ENCODE measurements at places on chromosomes 1 and 21.

GRCh38 chr1:89608319-89608983 lies 24.5 kb upstream of the LRRC8C start:
- DNase-seq: peak; percentile 55

DNA sequence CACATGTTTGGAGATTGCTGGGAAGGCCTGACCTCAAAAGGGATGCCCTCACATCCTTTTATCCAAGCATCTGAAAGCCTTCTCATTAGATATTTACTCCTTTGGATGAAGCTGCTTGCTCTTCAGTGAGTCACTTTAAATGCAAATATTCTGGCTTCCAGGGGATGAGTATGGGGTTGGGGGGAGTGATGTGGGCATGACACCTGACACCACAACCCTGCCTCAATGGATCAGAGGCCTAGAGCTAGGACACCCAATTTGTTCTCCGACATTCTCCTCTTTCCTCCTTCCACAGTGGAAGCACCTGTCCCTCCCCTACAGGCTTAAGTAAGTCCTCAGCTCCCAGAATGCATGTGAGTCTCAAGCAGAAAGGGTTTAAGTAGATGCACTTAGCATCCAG lies 238.3 kb downstream of the OMA1 start:
- DNase-seq: no peak

- no peak for DNase-seq
These were observed at the start of gene KDF1 for GRCh38 chr1:26959722-26960624. Gene KDF1, minus strand, starts transcription at chr1:26960468. Its CDS starts 8,088 bp downstream, at chr1:26952380.

DNA sequence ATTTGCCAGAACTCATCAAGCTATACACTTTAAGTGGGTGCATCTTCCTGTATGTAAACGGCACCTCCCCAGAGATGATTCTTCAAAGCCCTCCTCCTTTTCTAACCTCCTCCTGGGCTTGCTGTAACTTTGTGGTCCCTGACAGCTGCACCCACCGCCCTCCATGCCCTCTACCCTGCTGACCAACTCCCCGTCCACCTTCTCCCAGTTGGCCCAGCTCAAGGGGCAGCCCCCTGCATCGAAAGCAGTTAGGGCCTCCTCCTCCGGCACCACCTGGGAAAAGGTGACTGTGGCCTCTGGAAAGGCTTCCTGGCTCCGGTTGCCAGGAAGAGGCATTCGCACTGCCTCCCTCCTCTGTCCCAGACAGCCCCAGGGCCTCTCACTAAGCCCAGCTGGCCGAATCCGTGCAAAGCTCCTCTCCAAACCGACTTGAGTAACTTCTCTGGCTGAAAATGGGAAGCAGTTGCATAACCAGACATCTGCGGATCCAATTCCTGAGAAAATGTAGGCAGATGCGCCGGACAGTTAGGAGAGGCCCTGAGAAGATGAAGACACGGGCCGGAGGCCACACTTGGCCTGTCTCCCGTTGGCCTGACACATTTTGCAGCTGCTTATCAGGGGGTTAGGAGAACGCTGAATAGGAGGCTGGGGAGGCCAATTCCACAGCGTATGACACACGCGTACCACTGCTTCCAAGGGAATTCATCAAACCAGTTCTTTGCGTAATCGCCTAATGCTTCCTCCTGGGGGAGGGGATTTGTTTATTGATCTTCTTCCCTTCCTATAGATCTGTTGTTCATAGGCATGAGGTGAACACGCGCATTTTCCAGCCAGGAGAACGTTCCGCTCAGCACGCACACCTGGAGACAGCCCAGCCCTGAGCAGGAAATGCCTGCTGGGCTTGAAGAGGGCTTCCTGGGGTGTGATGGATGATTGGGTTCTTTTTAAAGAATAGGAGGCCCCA lies 48.7 kb upstream of the COL6A2 start:
- DNase-seq: peak; percentile 48

- peak; percentile 53 for DNase-seq
These were observed 6.6 kb upstream of the THRAP3 start for GRCh38 chr1:36217670-36218069.

- no peak for DNase-seq
These were observed 416.3 kb upstream of the USP24 start for GRCh38 chr1:55631509-55631908.

GRCh38 chr1:208089761-208090370 lies 154.3 kb downstream of the PLXNA2 start:
- no peak for DNase-seq

GRCh38 chr1:109193653-109194590 lies 19.8 kb upstream of the SARS1 start:
- DNase-seq: no peak

DNA sequence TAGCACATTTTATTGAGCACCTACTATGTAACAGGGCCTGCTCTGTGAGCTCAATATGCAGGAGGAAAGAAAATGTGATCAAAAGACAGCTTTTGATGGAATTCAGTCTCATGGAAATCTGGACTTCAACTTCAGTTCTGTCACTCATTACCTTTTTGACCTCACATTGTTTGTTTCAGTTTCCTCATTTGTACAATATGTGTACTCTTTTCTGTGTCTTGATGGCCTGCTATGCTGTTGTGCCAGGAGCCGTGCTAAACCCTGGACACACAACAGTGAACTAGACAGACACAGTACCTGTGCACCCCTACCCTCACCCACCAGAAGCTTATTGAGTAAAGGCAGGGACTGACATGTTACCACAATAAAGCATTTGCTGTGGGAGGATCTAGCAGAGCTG lies 162.9 kb upstream of the FGGY start:
- no peak for DNase-seq

GRCh38 chr1:59878370-59878769 lies 48.2 kb downstream of the CYP2J2 start:
- no peak for DNase-seq

DNA sequence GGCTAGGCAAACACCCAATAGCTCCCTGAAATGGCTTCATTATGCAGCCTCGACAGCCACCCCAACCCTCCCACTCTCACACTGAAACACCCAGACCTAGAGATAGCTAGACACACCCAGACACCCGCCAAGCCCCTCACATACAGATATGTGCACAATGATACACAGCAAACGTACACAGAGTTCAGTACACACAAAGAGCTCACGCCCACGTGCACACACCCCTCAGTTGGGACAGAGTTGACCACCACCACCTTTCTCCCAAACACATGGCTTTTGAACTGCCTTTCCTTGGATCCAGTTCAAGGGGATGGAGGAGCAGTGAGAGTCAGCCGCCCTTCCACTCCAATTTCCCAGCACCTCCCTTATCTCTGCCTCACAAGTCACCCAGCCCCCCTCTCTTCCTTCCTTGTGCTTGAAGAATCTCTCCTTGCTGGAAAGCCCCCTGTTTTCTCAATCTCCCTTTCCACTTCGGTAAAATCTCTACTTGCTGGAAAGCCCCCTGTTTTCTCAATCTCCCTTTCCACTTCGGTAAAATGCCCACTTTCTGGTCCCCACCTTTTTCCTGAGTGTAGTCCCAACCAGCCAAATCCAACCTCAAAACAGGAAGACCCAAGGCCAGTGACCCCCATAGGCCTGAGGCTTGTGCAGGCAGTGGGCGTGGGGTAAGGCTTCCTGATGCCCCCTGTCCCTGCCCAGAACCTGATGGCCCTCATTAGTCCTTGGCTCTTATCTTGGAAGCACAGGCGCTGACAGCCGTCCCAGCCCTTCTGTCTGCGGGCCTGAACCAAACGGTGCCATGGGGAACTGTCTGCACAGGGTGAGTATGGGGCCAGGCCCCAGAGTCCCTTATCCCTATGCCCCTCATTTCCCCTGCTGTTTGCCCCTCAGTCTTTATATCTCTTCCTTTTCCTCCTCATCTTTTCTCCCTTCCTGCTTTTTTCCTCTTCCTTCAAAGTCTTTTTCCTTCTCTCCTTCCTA lies at the start of gene ACKR1:
Gene ACKR1 (plus strand): TSS at position 715 of the 981 bp plus-strand sequence. CDS start 85 bp downstream, at position 800.
- DNase-seq: no peak

Data from HT1080 (cell line).